GM18507 (cell line): ENCODE measurements at places on chromosomes 16 and 17.

DNA sequence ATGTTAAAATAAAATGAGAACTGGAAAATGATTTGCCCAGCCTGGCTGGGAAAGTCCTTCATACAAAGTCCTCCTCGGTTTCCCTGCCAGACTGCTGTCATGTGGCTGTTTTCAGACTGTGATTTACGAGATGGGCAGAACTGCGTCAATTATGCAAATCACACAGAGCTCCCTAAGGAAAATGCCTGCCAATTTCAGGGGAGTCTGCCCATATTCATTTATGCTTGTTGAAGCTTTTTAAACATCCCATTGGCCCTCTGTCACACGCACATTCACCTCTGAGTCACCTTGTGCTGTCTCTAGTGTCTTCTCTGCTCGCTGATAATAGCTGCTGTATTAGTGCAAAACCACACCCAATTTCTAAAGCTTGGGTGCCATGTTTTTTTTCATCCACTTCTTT lies 81.7 kb upstream of the FAM20A start:
- DNase-seq = no peak

DNA sequence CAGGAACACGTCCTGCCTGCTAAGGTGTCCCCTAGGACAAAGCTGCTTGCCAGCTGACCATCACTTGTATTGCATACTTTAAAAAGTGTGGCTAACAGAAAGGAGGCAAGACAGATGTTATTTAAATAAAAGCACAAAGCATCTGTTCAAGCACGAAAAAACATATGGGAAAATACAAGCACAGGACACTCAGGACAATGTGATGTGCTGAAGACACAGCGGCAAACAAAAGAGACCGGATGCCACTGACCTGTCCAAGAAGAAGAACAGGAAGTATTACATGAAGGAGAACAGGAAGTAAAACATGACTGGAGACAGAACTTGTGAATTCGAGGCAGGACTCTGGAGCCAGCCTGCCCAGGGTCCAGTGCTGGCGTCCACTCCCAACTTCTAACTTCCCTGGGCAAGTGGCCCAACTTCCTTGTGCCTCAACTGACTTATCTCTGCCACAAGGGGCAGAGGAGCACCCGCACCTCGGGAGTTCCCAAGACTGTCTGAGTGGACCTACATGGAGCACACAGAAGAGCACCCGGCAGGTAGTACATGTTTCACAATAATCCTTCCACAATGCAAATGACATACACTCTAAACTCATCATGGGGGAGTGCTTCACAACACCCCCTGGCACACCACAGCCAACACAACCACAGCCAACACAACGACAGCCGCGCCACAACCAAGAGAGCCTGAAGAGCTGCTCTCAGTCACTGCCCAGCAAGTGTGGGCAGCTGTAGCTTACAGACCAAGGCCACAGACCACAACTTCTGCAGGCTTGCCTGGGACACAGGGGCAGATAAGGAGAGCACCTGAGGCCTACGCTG lies 36.6 kb downstream of the ANKRD11 start:
- DNase-seq = no peak

GRCh38 chr17:35708951-35709350 lies 22.5 kb upstream of the RASL10B start:
- DNase-seq = no peak

DNA sequence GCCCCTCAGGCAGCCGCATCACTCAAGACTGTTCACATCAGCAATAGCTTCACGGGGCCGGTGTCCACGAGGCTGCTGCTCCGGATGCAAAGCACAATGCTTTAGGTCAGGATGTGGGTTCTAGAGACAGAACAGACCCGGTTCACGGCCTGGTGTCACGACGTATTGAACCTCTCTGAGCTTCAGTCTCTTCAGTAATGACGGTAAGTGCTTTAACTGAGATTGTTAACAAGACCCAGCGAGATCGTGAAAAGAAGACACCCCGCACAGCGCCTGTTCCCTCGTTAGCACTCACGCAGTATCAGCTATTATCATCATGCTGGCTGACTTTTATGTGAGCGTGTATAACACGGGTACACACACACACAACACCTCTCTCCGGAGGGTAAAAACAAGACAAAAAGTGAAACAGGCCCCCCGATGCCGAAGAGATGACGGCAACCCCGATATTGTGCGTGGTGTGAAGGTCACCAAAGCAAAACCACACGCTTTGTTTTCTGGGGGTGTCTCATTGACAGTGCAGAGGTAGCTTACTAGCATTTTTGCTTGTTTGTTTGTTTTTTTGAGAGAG lies 21.4 kb upstream of the ABR start:
- DNase-seq = no peak

DNA sequence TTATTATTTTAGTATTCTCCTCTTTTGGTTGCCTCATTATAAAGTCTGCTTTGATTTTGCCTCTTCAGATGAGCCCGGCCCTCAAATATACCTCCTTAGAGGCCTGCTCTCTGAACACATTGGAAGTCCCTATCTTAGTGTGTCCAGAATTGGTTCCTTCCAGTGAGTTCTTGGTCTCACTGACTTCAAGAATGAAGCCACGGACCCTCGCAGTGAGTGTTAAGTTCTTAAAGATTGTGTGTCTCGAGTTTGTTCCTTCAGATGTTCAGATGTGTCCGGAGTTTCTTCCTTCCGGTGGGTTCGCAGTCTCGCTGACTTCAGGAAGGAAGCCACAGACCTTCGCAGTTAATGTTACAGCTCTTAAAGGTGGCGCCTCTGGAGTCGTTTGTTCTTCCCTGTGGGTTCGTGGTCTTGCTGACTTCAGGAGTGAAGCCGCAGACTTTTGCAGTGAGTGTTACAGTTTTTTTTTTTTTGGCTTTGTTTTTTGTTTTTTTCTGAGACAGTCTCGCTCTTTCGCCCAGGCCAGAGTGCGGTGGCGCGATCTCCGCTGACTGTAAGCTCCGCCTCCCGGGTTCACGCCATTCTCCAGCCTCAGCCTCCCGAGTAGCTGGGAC lies 45.8 kb upstream of the NOS2 start:
- no peak for DNase-seq

DNA sequence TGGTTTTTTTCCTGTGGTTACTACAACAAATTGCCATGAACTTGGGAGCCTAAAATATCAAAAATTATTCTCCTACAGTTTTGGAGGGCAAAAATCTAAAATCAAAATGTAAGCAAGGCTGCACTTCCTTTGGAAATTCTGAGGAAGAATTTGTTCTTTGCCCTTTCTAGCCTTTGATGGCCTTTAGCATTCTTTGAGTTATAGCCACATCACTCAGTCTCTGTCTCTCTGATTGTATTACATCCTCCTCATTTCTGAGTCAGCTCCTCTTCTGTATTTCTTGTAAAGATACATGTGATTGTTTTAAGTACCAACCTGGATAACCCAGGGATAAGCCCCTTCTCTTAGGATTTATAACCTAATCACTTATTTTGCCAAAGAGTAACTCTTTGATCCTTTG lies 282.0 kb downstream of the BCAS3 start:
- DNase-seq = no peak

- DNase-seq = no peak
Measured at GRCh38 chr17:76176701-76177574, 35.9 kb upstream of the FOXJ1 start.

DNA sequence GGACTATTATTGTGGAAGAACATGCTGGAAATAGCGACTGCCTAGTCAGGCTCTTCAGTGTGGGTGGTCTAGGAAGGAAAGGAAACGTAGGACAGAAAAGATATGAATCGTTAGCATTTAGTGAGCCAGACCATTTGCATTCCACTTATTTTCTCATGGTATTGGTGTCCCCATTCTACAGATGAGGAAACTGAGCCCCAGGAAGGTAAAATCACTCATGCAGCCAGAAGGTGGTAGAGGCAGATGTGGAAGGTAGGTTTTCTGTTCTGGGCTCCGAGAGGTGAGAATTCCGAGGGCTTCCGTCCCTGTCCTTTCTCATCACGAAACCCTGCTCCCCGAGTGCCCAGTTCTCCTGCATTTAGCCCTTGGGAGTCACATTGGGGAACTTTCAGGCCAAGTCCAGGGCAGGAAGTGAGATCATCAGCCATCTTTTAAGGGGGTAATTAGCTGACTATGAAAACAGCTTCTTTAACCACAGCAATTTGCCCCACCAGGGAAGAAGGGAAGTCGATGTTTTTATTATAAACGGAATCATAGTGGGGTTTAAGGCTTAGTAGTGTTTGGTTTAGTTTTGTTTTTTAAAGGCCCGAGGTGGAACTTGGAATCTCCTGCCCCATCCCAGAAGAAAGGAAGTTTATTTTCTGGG lies 110.7 kb upstream of the IRX3 start:
- DNase-seq = no peak

- no peak for DNase-seq
Measured at GRCh38 chr16:23469814-23470213, 16.8 kb upstream of the COG7 start.

GRCh38 chr16:566475-567372 lies at the start of gene NHLRC4:
Gene NHLRC4 (plus strand): TSS chr16:567005. CDS start chr16:568048, 1,043 bp downstream.
- peak; percentile 79 for DNase-seq

- DNase-seq = no peak
Measured at GRCh38 chr16:86988920-86989696, 328.1 kb downstream of the C16orf95 start.

DNA sequence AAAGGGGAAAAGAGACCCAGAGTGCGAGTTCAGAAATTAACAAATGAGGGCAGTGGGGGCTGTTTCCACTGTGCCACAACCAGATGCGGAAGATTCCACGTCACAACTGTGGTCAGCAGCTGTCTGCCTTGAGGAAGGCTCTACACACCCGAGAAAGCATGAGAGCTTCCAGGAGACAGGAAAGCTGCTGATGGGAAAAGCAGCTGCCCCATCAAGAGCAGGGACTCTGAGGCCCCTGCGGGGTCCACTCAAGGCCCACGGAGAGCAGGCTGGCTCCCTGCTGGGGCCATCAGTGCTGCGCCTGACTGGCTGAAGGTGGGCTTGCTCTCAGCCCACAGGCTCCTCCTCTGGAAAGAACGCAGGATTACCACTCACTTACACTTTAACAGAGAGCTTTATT lies 14.8 kb upstream of the TRAP1 start:
- no peak for DNase-seq

DNA sequence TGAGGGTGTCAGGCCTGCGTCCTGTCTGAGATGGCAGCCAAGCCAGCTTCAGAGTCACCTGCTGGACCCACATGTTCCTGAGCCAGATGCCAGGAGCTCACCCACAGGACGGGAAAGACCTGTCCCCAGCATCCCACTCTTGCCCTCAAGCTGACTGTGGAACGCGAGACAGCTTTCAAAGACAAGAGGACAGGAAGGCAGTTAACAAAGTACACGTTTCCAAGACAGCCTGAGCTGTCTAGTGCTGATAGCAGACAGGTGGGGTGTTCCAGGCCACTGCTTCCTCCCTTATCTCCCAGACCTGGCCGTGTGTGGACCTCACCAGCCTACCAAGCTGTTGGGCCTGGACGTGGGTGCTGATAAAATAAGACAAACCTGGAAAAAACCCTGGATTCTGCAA lies 13.2 kb downstream of the CMTM3 start:
- DNase-seq = no peak

DNA sequence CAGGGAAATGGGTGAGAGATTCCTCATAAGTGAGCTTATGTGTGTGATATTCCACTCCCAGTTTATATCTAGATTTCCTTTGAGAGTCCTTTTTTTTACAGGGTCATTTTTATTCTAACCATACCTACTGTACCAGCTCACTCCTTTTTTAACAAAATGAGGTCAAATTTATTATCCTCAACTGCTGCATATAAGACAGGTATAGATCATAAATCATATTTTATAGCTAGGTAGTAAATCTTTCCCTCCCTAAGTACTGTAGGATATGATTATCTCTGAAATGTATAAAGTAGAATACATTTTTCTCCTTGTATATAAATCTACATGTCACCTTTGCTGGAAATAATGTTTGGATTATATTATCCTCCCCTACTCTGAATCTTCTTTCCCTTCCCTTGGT lies 31.5 kb downstream of the AP2B1 start:
- DNase-seq = no peak

GRCh38 chr17:66399441-66399840 lies 97.0 kb downstream of the PRKCA start:
- DNase-seq = no peak
